IMR-90 (cell line): ENCODE measurements at places on chromosomes 3 and 15. TPM values are rescaled to one million over a fixed set of nuclear protein-coding genes. Genes with fewer than 3 reads are reported as not detected.

The STAC gene
- 0.28 and 0.36 TPM in 2 replicates for total RNA-seq

The DGKG gene
- 2.5 and 4.1 TPM in 2 replicates for total RNA-seq

DNA sequence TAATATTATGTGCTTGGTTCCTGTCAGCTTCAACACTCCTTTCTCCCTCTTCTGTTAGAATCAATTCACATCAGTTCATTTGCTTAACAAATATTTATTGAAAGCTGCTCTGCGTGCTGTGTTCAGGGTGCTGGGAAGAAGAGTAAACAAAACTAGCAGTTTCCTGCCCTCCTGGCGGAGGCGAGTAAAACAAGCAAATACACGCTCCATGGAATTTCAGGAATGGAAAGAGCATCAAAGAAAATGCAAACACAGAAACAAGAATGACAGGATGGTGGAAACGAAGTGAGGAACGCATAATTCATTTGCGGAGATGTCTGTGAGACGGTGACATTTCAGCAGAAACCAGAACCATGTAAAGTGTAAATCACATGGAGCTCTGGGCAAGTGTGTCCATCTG is 49.4 kb upstream of the SPTSSB start:
- peak; percentile 34 for DNase-seq

DNA sequence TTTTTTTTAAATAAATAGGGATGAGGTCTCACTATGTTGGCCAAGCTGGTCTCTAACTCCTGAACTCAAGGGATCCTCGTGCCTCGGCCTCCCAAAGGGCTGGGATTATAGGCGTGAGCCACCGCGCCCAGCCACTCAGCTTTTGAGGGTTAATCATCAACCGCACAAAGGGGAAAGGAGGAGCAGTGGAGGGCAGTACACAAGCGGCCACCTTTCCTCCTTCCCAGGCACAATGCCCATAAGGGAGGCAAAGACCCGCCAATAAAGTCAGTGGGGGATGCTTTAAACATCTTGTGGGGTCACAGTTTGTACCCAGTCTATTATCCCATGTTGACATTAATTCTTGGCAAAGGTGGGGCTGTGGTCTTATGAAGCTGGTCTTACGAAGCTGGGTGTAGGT is 32.4 kb downstream of the EHD4 start:
- DNase-seq: no peak

The C3orf85 gene
- not detected in 2 replicates for total RNA-seq

The MOBP gene
- not detected in 2 replicates for total RNA-seq

DNA sequence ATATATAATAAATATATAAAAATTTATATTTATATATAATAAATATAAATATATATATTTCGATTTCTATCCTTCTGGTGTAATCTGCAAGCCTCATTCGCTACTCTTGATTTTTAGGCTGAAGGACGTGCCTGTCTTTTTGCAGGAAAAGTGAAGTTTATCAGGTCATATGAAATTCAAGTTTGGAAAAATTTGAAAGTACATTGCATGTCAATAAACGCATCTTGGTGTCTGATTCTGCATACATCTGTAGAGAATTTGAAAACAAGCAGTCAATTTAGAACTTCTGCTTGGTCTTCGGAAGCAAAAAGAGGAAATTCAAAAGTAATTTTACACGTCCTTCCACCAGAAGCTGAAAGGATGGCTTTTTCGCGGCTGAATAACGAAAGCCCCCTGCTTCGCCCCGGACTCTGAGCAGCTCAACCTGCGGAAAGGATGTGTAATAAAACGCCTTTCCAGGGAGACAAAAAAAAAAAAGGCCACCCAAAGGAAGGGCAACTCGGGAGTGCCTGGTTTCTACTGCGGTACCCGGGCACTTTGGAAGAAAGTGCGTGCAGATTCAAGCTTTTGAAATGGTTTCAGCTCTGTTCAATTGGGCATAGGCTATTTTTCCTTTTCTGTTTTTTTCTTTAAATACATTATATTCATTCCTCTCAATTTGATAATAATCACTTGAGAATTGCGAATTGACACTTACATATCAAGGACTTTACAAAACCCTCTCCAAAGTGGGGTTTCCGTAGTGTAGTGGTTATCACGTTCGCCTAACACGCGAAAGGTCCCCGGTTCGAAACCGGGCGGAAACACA is 1.5 kb upstream of the MYNN start:
- peak; percentile 72 for DNase-seq

DNA sequence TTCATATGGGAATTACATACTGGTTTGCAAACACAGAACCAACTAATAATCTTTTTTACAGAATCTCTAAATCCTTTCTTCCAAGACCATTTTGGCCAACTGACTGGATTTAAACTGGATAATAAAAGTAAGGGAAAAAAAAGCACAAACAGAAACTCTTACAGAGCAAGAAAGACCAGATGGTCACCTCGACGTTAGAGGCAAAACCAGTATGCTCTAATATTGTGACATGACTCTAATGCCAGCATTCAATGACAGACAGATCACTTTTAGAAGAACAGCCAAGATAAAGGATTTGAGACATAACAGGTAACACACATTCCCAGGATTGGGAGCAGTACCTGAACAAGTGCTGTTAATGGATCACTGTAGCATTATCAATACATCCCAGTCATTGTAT is 50.9 kb downstream of the DHX36 start:
- no peak for DNase-seq

The RLBP1 gene
- not detected in 2 replicates for total RNA-seq

- DNase-seq: peak; percentile 55
Observed at GRCh38 chr3:183895296-183895695, 10.6 kb upstream of the PARL start.

The SLC22A14 gene
- total RNA-seq: under 0.01 TPM in 1 of 2 replicates, not detected in the other

DNA sequence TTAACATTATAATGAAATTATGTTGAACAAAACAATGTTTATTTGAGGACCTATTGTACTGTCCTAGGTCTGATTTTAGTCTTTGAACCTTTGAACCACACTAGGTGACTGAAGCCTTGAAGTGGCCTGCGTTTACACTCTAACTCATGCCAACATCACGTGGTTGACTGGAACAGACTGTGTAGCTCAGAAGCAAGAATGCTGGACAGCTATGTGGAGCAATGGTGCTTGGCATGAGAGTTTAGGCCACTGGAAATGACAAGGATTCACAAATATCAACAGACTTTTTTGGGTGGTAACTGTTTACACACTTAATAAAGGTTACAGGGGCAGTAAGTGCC is 391.5 kb downstream of the RAP2B start:
- DNase-seq: no peak

The SCG5 gene
- 7.9 and 8.3 TPM in 2 replicates for total RNA-seq

The CPNE9 gene
- total RNA-seq: not detected in 2 replicates

- DNase-seq: peak; percentile 86
Observed at GRCh38 chr3:192850451-192850981, 67.1 kb downstream of the MB21D2 start.
